ENCODE measurements at places on chromosomes 3 and 15.

DNA sequence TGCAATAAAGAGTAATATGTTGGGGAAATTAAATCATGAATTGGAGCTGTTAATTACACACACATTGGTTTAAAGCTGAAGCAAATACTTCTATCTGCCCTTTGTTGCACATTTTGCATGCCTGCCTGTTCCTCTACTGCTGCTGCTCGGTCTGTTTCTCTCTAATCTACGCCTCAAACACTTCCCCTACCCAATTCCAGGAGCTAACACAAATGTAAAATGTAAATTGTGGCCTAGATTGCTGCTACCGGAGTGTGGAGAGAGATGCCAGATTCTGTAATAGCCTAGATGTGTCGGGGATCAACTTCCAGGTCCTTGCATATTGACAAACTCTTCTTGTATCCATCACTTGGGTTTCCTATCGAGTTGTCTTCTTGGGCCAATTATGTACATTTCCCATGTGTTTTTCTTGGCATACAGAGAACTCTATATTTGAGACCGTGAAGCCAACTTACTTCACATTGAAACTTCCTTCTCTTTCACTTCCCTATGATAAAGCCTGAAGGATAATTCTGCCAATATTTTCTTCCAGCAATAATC lies 450.4 kb upstream of the NR2F2 start:
- DNase-seq, result peak; percentile 18

DNA sequence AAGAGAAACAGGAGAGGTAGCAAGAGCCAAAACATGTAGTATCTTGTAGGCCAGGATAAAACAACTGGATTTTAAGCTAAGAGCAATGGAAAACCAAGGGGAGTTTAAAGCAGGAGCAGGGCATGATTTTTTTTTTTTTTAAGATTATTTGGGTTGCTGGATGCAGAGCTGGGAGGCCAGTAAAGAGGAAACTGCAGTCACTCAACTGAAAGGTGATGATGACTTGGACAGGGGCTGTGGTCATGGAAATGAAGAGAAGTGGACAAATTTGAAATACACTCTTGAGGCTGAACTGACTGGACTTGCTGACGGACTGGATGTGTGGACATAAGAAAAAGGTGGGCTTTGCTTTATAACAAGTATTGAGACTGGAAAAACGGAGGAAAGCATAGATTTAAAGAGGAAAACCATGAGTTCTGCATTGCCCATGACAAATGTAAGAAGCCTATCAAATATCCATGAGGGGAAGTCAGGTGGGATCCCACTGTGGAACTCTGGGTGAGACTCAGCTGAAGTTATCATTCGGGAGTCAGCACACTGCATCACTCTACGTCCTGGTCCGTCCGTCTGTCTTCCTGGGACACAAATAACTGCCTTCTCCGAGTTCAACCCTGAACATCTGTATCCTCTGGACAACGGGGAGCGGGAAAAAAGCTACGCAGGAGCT lies 688 bp downstream of the XPC start:
- DNase-seq, result no peak

DNA sequence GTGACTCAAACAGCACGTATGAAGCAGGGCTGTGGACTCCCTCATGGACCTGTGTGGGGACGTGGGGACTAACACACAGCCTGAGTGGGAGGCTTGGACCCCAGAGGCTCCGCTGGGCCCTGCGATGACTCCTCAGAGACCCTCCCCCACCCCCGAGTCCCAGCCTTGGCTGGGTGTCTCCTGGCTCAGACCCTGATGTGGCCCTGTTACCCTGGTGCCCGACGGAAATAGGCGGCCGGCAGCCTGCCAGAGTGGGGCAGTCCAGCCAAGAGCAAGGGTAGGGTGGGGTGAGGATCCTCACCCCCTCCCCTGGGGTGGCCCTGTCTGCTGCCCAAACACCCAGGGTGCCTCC lies 15.3 kb downstream of the TNK2 start:
- no peak for DNase-seq

- no peak for DNase-seq
Observed at GRCh38 chr15:81922143-81922542, 123.7 kb downstream of the MEX3B start.

- no peak for DNase-seq
Observed at GRCh38 chr15:31148297-31149087, 47.0 kb upstream of the TRPM1 start.

DNA sequence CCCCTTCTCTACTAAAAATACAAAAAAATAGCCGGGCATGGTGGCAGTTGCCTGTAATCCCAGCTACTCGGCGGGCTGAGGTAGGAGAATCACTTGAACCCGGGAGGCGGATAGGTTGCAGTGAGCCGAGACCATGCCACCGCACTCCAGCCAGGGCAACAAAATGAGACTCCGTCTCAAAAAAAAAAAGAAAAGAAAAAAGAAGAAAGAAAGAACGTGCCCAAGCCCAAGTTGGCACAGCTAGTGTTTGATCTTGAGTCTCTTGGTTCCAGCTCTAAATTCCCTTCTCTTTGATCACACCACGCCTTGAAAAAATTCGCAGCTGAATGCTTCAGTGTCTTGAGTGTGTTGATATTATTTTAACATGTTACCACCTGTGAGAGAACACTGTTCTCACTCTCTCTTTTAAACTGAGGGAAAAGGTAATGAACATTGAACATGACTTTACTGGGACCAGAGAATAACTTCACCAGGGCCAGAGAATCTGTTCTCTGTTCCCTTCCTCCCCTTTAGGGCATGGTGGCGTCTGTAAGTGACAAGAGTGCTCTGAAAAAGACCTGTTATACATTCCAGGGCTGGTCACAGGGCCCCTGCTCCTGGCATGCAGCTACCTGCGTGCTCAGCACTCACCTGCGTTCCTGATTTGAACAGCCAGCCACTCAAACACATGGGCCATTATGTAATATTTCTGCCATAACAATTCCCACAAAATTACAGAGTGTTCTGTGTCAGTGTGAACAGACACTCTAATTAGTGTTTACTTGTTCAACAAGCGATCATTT lies 19.0 kb downstream of the SLCO3A1 start:
- no peak for DNase-seq

DNA sequence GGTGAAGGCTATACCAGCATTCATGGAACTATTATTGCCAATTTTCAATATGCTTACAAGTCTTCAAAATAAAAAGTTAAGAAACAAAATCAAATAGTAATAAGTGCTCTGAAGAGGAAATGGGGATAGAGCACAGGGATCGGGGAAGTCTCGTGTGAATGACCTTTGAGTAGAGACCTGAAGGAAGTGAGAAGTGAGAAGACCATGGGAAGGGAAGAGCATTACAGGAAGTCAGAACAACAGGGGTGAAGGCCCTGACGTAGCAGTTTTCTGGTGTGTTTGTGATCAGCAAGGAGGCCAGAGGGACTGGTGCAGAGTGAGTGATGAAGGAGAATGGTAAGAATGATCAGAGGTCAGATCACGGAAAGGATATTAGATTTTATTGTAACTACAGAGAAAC lies 48.1 kb downstream of the STAC start:
- DNase-seq, result no peak

- DNase-seq, result no peak
Observed at GRCh38 chr3:157107037-157107436, 52.9 kb downstream of the CCNL1 start.

Data from muscle of arm (tissue), 14 donors.